ENCODE measurements at places on chromosomes 4 and X.

- no peak for DNase-seq
These were observed 286.1 kb downstream of the INPP4B start for GRCh38 chr4:142559986-142560385.

- DNase-seq = no peak
These were observed 61.2 kb upstream of the RAI2 start for GRCh38 chrX:17922303-17922702.

GRCh38 chr4:182858711-182859110, 58.5 kb downstream of the DCTD start:
- no peak for DNase-seq

DNA sequence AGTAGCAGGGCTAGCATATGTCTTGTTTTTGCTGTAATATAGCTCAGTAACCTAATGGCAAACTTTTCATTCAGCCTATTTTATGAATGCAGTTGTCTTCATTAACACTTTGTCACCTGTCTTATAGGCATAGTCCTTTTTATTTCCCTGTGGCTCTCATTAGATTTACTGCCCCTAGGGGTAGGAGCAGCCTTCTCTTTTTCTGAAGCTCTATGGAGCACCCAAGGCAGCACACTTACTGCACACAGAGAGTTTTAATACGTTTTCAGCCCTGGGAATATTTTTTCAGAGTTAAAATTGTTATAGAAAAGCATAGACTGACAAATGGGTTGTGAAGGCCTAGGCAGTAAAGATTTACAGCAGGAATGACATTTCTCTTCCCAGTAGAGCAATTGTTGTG, 406.8 kb downstream of the TMA16 start:
- no peak for DNase-seq

- DNase-seq = no peak
These were observed 57.6 kb downstream of the CCDC160 start for GRCh38 chrX:134294548-134294947.

DNA sequence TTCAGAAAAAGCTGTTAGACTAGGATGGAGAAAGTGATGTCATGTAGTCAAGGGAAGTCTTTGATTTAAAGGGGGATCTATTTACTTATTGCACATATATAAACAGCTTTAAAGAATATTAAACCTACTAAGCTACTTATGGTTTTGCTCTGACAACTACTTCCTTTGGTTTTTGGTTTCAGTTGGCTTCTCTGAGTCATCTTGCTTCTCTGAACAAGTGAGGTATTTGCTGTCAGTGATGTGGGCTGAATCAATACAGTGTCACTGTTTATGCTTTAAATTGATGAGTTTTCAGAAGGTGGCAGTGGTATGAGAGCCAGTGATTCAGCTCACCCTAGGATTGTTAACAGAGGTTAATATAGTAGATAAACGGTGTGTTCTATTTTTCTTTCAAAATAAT, 75.1 kb downstream of the CEP44 start:
- no peak for DNase-seq
